ENCODE measurements at places on chromosomes 1 and 21.

DNA sequence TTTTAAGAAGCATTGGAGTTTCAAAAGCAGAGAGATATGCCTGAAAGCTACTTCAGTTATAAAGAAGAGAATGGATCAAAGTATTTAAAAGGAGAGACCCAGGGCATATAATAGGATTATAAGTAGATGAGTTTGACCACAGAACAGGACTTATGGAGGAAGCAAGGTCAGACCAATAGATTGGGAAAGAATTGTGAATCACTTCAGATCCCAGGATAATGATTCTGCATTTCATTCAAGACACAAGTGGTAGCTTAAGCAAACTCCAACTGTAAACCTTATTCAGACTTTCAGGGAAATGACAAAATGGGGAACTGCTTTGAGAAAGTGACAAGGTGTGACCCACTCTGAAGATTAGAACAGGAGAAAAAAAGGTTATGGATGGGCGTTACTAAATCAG lies 18.9 kb upstream of the OR10J5 start:
- no peak for DNase-seq

- DNase-seq: no peak
Measured at GRCh38 chr1:26697978-26698849, 2.4 kb downstream of the ARID1A start.

GRCh38 chr1:78436961-78437360 lies 53.8 kb upstream of the PTGFR start:
- DNase-seq: no peak

GRCh38 chr21:41018431-41018830 lies 149.5 kb upstream of the BACE2 start:
- DNase-seq: no peak

GRCh38 chr1:228500143-228500734 lies 13.1 kb downstream of the RNF187 start:
- DNase-seq: no peak

DNA sequence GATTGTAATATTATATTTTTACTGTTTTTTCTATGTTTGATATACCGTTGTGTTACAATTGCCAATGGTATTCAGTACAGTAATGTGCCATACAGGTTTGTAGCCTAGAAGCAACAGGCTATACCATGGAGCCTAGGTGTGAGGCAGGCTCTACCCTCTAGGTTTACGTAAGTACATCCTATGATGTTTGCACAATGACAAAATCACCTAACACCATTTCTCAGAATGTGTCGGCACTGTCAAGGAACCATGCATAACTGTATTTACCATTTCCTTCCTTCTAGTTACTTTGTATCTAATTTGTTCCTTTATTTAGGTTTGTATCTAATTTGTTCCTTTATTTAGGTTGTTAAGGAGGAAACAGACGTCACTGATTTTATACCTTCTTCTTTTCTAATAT lies 9.9 kb downstream of the NPHP4 start:
- DNase-seq: no peak

DNA sequence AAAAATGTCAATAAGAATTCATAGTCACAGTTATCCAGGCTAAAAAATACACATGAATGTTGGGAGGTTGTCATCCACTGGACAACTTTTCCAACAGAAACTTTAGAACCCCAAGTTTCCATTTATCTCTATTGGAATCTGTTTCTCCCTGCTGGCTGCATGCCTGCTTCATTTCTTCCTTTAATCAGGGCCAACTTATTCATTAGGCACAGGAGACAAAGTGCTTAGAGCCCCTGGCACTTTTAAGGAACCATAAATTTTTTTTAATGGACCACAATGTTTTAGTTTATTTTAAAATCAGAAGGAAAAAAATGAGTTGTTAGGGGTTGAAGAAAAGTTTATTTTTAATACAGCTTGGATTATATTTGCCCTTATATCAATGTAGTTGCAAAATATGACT lies 26.7 kb upstream of the C2CD2 start:
- DNase-seq: no peak

DNA sequence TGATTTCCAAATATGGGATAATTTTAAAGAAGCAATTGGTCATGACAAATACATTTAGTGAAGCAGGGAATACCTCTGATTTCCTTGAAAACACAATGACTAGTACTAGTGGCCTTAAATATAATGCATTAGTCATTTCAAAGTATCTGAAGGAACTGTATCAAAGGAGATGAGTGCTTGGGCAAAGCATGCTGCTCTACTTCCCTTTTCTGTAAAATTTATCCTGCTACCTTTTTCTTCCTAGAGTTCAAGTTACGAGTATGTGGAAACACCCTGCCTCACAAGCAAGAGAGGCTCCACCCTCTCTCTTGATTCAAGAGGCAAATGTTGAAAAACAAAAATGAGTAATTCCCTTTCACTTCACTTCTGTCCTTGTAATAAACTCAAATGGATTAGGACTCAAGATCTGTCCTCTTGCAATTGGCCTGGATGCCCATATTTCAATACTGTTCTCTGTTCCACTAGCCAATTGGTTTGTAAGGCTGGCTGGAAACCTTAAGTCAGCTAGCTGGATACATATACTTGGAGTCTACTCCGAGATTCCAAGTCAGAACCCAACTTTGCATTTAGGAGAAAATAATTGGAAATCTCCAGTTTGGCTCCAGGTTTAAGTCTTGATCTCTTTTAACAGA lies 92.5 kb downstream of the CDC42BPA start:
- DNase-seq: no peak

GRCh38 chr1:177385760-177386698 lies 215.3 kb downstream of the BRINP2 start:
- DNase-seq: no peak

- no peak for DNase-seq
Measured at GRCh38 chr1:172874950-172875349, 175.8 kb downstream of the TNFSF18 start.

GRCh38 chr1:204506969-204507316 lies 9.3 kb upstream of the MDM4 start:
- DNase-seq: peak; percentile 88

GRCh38 chr1:9920606-9921005 lies 10.5 kb upstream of the CTNNBIP1 start:
- DNase-seq: no peak

GRCh38 chr1:176989023-176989422 lies 175.5 kb downstream of the ASTN1 start:
- DNase-seq: no peak

- no peak for DNase-seq
Measured at GRCh38 chr21:41397471-41397891, 28.6 kb upstream of the MX1 start.

GRCh38 chr1:230798491-230798890 lies 51.3 kb downstream of the CAPN9 start:
- DNase-seq: no peak

GRCh38 chr1:61140778-61141177 lies 58.4 kb downstream of the NFIA start:
- DNase-seq: no peak

Measured in activated CD4-positive, alpha-beta T cell treated with anti-CD3 and anti-CD28 coated beads, Interleukin-2, amount 50 U/mL, for 4 hours (primary cell).